Stimulated activated memory B cell treated with anti-CD40 and anti-IgM and Interleukin-4, amounts not matched to agents 10 μg/mL and 1 μg/mL and 100 μg/mL, for 72 hours (primary cell): ENCODE measurements at places on chromosomes 12 and 14.

DNA sequence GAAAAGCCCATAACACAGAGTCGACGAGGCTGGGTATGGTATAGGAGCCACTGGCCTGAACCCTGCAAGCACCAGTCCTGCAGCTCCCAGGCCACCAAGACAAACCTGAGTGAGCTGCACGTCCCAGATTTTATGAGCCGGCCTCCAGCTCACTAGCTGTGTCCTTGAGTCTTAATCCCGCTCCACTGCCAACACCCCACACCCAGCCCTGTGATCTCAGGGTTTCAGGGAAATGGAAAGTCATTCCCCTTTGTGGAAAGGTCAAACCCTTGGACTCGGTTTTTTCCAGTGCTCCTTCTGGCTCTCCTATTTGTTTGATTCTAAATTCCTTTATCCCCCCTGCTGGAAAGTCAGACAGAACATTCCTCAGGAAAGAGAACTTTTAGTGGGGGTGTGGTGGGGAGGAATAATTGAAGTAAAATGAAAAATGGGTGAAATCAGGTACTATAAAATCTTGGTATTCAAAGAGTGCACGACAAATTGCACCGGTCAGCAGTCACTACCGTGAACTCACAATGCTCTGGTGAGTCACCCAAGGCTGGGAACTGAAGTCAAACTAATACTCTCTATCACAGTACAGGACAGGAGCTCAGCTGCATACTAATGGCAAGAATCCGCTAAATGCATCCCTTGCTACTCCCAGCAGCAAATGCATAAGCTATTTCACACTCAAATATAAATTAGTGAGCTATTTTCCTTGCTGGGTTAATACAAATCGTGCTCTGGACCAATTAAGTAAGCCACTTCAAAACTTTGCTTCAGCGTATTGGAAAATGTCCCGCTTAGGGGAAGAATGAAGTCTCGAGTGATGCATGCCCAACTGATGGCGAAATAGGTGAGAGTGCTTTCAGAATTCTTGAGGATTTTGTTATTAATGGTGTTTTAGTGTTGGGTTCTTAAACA, 9.0 kb downstream of the PITPNM2 start:
- no peak for ATAC-seq

GRCh38 chr14:21257394-21257909, 11.8 kb downstream of the HNRNPC start:
- no peak for ATAC-seq

DNA sequence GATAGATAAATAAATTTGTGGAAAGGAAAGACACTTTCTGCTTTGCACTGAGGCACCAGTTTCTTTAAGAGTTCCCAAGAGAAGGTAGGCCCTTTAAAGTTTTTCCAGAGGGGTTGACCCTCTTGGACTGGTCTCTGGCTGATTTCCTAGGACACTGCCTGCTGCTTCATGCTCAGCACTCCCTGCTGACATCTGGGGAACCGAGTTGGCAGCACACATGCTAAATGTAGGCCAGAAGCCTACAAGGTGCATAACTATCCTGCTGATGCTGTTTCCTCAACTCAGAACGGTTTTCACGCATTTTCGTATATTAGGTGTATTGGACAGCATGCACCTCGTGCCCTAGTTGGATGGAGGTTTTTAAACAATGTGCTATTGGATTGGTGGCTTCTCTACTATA, 887.2 kb upstream of the SEL1L start:
- no peak for ATAC-seq

- ATAC-seq = no peak
Measured at GRCh38 chr12:62717643-62718042, 217.3 kb downstream of the PPM1H start.

- ATAC-seq = no peak
Measured at GRCh38 chr12:62910549-62911169, 24.3 kb downstream of the PPM1H start.

DNA sequence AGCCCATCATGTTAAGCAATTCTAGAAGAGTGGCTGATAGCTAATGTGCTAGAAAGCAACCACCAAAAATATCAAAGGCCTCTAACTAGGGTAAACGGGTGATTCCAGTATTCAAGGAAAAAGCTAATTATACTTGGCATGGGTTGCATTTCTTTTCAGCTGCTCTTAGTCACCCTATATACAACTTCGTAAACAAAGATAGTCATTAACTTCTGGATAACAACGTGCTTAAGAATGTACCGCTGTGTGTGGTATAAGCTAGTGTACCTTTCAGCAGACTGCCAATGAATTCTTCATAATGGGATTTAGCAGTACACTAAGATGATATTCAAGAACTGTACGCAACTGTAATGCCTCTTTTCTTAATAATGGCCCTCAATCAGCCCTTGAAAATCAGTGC, 42.2 kb upstream of the SLC6A13 start:
- no peak for ATAC-seq

- ATAC-seq = no peak
Measured at GRCh38 chr14:92579244-92579936, 65.8 kb downstream of the RIN3 start.

GRCh38 chr14:85222341-85222740, 307.6 kb upstream of the FLRT2 start:
- no peak for ATAC-seq

GRCh38 chr12:4556735-4557530, 5.1 kb upstream of the DYRK4 start:
- ATAC-seq = no peak

DNA sequence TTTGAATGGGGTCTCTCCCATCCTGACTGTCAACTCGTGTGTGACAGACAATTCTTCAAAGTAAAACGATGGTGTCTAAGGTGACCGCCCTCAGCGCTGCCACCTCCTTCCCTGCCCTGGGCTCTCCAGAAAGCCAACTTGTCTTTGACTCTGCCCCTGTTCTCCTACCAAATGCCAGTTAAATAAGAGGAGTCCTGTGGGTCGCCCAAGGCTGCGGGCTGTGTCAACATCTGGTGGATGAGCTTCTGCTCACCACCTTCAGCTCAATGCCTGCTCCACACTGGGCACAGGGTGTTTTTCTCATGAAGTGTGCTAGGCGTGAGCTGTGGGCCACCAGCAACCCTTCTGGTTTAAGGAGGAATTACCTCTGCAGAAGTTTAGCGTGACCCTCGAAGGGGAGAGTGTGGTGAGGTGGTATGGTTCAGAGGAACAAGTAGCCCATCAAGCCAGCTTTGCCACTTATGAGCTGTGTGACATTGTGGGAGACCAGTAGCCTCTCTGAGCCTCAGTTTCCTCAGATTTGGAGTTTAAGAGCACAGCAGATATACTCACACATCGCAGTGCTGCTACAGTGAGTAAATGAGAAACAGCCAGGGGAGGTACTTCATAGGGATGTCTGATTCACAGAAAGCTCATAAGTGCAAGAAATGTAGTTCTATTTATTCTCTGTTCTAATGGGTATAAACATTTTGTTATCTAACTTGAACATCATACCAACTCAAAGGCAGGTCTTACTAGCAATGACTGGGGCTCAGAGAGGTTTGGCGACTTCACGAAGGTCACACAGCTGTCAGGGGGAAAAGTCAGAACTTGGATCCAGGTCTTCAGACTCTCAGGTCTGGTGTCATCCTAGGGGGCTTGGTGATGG, 12.1 kb downstream of the SERPINA1 start:
- ATAC-seq = no peak

DNA sequence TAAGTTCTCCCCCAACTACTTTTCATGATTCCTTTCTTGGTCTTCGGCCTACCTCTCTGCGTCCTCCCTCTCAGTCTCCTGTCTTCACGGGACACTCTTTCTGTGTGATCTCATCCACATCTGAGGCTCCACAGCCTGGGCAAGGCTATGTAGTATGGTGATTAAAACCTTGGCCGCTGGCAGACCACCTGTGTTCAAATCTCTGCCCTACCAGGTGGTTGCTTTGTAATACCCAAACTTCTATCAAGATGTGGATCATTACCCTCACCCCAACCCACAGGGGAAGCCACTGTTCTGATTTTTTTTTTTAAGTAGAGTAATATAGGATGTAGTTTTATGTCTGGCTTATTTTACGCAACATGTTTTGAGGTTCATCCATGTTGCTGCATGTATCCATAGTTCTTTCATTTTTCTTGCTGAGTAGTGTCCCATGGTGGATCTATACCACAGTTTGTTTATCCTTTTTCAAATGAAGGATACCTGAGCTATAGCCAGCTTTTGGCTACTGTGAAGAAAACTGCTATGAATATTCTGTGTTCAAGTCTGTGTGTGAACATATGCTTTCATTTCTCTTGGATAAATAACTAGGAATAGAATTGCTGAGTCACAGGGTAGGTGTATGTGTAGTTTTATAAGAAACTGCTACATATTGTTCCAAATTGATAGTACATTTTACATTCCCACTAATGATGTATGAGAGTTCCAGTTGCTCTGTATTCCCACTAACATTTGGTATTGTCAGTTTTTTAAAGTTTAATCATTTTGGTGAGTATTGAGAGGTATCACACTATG, 8.3 kb upstream of the STAT6 start:
- peak; percentile 80 for ATAC-seq

- ATAC-seq = no peak
Measured at GRCh38 chr12:45720069-45720468, 9.4 kb upstream of the ARID2 start.

DNA sequence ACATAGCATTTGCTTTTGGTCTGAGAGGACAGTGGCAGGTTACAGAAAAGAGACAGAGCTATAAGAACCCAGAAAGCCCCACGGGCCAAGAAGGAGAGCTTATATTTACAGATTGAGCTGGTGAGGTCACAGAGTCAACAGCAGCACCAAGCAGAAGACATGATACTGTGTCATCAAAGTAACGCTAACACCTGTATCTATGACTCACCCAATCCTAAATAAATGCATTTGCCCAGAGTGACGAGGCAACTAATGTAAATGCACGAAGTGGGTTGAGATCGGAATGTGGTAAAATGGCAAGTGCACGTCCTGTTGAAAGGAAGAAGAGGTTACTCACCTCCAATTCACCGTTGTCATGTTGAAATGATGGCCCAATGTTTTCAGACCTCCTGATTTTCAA, 6.7 kb upstream of the CD163L1 start:
- no peak for ATAC-seq

DNA sequence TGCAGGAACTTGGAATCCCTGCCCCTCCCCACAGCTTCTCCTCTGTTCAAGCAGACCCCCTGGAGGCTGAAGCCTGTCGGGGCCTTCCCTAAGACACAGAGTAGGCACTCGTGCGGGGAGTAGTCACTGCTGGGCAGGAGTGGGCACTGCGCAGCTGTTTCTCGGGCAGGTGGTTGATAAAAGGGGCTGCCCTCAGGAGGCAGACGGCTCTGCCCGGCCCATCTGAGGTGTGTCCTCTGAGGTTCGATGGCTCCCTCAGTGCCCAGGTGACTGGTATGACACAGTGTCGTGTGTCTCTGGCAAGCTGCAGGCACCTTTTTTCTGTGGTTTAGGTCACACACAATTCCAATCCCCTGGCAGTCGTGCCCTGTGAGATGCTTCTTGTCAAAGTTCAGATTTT, 10.1 kb downstream of the GALNT16 start:
- no peak for ATAC-seq

- ATAC-seq = no peak
Measured at GRCh38 chr14:29897181-29897580, 30.5 kb downstream of the PRKD1 start.

DNA sequence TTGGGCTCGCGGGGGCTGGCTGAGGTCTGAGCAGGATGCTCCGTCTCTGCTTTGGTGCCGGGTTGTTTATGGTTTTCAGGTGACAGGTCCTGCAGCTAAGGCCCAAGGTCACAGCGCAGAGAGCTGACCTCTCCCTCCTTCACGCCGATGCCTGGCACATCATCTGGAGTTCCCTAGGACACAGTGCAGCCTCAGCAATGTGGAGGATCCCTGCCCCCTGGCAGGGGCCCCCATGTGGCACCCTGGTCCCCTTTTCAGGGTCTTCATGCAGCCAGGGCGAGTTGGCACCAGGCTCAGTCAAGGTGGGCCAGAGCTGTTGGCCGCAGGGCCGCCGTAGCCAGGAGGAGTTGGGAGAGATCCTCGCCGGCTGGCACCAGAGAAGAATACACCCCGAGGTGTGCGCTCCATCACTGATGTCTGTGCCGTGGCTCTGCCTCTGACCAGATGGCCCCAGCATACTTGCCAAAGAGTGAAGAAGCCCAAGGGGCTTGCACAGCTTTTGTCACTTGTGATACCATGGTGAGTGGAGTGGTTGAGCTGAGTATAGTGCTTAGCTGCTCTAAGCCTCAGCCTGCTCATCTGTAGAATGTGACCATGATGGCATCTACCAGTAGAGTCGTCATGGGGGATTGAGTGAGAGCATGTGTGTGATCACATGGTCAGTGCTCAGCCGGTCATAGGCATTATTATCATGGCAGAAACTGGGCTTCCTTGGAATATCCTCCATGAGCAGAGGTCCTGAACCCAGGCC, 11.0 kb downstream of the TPCN1 start:
- no peak for ATAC-seq

GRCh38 chr12:131315601-131316000, 361.9 kb downstream of the ADGRD1 start:
- ATAC-seq = no peak

GRCh38 chr12:13530966-13531365, 334.4 kb downstream of the EMP1 start:
- ATAC-seq = no peak

GRCh38 chr14:86357119-86357518, 827.2 kb downstream of the FLRT2 start:
- no peak for ATAC-seq

- peak; percentile 72 for ATAC-seq
Measured at GRCh38 chr14:31026077-31026449, at the start of gene STRN3. Gene STRN3, minus strand, starts transcription at chr14:31026379. Its CDS starts 194 bp downstream, at chr14:31026185.

GRCh38 chr14:95267306-95267705, 52.4 kb downstream of the CLMN start:
- ATAC-seq = no peak

GRCh38 chr14:104135904-104136471, 2.4 kb upstream of the KIF26A start:
- no peak for ATAC-seq

- no peak for ATAC-seq
Measured at GRCh38 chr12:95887311-95887710, 28.6 kb downstream of the SNRPF start.

- ATAC-seq = no peak
Measured at GRCh38 chr14:72850360-72850759, 43.5 kb downstream of the DPF3 start.
